NCI-H1436 treated with DMSO at 0.1 percent for 48 hours (cell line): ENCODE measurements at places on chromosomes 6 and 20.

DNA sequence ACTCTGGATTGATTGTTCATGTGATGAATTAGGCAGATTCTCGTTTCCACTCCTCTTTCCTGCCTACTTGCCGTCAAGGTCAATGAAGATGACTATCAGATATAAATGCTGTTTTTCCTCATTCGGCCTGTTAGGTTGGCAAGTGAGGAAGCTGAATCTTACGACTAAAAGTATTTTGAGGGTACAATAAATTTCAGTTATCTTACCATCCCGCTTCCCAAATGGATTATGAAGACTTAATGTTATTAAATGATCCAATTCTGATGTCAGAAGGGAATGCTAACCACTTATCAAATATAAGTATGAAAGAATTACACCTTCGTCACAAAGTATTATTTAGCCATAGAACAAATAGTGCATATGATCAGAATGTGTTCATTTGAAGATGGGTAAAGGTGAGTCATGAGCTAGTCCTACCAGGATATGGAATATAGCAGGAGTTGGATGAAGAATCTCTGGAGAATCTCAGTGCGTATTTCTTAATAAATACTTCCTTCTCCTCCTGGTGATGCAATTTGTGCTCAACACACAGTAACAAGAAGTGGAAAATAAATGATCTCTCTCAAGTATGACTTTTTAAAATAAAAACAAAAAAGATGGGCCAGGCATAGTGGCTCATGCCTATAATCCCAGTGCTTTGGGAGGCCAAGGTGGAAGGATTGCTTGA lies 4.6 kb downstream of the GPLD1 start:
- no peak for DNase-seq

DNA sequence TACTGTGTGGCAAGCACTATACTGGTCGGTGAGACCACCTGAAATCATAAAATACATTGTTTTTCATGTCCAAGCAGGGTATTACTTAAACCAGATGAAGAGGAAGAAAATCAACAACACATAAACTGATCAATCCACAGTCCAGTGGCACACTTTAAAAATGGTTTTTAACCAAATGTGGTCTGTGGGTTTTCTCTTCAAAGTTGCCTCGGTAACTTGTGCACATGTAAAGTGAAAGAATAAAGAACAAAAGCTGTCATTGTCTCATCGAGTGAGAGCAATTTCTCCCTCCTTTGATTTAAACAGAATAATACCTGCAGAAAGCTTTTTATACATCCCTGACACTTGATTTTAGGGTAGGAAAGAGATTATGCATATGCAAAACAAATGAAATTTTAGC lies 3.7 kb downstream of the FLRT3 start:
- DNase-seq: no peak

- no peak for DNase-seq
These were observed 508.7 kb upstream of the CITED2 start for GRCh38 chr6:139882977-139883728.

DNA sequence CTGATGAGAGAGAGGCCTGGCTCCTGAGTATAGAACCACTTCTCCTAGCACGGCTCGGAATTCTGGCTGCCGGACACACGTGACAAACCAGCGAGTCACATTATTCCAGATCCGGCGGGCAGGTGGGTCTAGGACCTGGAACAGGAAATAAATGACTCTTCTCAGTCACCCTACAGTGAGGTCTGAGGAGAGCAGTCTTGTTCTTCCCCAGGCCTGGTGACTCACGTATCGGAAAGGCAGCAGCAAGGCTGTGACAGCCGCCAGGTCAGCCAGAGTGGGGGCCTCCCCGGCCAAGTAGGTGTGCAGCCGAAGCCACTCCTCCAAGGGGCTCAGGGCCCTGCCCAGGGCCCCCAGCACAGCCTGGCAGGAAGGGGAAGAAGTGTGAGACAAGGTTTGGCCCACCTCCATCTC lies 2.8 kb downstream of the VARS1 start:
- no peak for DNase-seq

- DNase-seq: no peak
These were observed 1.0 kb upstream of the DDAH2 start for GRCh38 chr6:31729979-31730630.

- DNase-seq: no peak
These were observed 166.2 kb downstream of the TRIM27 start for GRCh38 chr6:28757429-28758045.

- no peak for DNase-seq
These were observed 41.4 kb upstream of the ARHGAP18 start for GRCh38 chr6:129751384-129751783.

GRCh38 chr20:24633026-24633425 lies 163.6 kb downstream of the SYNDIG1 start:
- DNase-seq: no peak

DNA sequence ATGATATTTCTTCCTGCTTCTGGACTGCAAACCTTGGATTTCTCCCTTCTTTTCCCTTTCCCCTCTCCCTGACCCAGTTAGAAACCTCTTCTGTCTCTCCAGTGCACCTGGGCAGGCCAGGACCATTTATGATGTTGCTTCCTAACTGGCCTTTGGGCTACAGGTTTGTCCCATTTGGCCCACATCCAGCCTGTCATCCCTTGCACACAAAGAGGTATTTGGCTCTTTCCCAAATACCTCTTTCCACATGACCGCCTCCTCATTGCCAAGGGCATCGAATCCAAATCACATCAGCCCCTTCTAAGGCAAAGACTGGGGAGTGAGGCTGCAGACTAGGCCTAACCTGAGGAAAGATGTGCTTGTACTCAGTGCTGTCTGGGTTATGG lies 13.6 kb downstream of the FGD2 start:
- DNase-seq: no peak
